Stimulated activated CD8-positive, alpha-beta memory T cell treated with anti-CD3 and anti-CD28 coated beads, Interleukin-15, amount 100 ng/mL, for 4 hours (primary cell): ENCODE measurements at places on chromosomes 13 and 19.

- no peak for DNase-seq
These were observed 2.1 kb downstream of the CSNK1G2 start for GRCh38 chr19:1942934-1943555.

DNA sequence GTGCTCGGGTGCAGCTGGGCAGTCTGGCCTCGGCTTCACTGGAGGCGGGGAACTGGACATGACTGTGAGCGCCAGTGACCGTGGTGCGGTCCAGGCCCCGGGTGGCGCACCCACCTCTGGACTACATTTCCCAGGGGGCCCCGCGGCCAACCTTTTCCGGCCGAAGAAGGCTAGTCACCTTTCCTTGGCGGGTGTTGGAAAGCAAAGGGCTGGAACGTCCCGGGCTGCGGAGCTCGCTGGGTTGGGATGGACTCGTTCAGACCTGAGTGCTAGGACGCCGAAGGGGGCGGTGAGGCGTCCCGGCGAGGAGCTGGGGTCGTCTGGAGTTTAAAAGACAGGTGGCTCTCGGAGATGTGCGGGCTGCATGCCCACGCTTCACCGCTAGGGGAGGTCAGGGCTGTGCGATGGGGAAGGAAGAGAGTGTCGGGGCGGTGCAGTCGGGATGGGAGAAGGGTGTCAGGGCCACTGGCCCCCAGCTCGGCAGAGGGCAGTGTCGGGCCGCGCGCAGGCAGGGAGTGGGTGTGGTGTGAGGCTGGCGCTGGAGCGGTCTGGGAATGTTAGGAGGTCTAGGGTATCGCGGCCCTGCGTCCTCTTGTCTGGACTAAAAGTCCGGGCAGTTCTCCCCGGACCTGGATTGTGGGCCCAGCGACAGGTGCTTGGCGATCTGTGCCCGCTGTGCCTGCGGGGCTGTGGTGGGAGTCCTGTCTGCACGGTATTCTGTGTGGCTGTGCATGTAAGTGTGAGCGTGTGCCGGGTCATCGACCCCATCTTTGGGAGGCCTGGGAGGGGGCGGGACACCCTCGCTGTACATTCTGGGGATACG, 57.1 kb downstream of the ZNF568 start:
- peak; percentile 43 for DNase-seq

- DNase-seq = no peak
These were observed 1.5 kb upstream of the ECSIT start for GRCh38 chr19:11530432-11530831.

DNA sequence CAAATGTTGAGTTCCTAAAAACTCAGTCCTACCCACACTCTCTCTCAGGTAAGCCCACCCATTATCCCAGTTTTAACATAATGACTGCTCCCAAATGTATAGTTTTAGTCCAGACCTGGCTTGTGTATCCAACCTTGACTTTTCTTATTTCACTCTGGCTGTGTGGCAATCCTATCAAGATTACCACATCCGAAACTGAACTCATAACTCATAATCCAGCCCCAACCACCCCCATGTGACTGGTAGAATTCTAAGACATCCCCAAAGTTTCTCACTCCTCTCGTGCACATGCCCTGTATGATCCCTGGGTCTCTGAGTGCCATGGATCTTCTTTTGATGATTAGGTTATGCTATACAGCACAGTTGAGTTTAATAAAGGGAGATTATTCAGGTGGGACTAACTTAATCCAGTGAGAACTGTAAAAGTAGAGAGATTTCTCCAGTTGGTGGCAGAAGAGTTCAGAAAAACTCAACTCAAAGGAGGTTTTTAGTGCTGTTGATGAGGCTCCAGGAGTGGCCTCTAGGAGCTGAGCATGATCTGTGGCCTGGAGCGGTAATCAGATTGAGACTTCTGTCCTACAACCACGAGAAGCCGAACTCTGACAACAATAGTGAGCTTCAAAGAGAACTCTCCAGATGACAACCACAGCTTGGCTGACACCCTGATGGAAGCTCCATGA, 413.4 kb downstream of the ZNF536 start:
- no peak for DNase-seq

DNA sequence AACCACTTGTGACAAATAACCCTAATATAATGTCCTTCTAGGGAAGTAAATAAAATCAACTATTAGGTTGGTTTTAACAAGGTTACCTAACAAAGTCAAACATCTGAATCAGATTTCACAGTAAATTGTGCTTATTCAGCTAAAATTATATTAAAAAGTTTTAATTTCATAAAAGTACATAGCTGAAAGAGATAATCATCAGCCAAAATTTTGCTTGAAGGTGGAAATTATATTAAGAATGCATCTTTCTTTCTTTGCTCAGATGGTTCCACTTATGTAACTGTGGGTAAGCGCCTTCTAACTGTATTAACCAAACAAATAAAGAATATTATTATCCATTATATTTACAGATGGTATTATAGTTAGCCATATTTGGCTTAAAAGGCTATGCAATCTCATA, 2840.3 kb upstream of the PCDH20 start:
- no peak for DNase-seq

GRCh38 chr19:3065675-3066357, 3.5 kb upstream of the TLE5 start:
- DNase-seq = no peak

DNA sequence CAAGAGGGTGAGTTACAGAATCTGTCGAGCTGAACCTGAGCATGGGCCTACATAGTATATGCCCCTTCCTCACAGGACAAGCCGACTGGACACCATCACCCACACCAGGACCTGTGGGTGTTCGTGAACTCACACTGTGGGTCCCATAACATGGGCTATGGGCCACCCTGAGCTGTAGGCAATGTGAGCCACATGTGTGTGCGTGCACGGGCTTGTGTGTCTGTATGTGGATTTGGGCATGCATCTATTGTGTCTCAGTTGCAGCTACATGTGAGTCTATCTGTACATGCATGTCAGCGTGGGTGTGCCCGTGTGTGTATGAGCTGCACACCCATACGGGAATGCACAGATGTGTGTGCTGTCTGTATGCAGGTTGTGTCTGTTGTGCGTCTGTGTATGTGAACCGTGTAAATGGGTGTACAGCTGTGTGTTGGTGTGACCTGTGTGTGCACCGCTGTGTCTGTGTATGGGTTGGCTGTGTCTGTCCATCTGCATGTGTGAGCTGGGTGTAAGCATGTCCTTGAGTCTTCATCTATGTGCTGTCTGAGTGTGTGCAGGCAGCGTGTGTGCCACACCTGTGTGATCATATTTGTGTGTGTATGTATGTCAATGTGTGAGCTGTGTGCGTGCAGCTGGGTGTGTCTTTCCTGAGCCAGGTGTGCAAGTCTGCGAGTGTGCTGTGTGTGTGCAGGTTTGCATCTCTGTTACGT, 1.7 kb downstream of the NOTCH3 start:
- no peak for DNase-seq

DNA sequence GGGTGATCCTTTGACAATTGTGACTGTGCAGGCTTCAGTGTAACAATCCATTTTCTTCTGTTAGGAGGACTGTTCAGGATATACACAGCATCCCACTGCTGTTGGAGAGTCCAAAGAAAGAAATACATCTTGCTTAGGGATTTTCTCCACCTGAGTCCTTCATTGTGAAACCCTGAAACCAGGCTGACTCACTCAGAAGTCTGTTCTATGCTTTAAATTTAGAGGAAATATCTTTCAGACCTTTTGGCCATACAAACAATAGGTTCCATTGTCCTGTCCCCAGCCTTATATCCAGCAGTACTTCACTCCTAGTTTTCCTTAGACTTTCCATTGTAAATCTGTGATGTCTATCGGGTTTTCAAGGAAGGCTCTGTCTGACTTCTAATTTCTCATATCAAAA, 379.1 kb downstream of the SUCLA2 start:
- no peak for DNase-seq

GRCh38 chr13:67518785-67519184, 288.6 kb upstream of the PCDH9 start:
- no peak for DNase-seq

- peak; percentile 27 for DNase-seq
These were observed 1.9 kb downstream of the IFNL1 start for GRCh38 chr19:39297931-39298634.

DNA sequence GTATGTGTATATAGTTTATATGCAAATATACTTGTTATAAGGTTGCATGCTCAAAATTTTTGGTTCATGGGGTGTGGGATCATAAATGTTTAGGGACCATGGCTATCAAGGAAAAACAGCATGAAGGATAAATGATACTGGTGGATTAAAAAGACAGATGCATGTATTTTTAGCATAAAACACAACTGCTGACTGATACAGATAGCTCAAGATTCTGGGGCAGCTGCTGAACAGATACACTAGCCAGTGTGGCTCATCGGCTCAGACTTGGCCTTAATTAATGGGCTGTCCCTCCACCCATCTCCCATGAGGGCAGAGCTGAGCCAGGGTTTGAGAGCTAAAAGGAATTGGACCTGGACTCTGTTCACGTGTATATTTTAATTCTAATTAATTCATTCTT, 11.4 kb downstream of the ALOX5AP start:
- DNase-seq = no peak

GRCh38 chr19:10102787-10103236, 334 bp upstream of the ANGPTL6 start:
- no peak for DNase-seq

DNA sequence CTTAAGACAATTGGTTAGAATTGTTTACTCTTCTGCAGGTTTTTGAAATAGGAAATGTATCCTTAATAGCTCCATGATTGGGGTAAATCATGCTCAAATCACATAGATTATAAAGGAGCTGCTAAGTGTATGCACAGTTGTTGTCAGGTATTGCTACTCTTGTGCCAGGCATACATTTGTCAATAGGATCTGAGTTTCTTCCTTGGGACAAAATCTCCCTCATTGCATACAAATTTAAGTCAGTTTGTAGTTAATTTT, 109.3 kb upstream of the MLNR start:
- DNase-seq = no peak

DNA sequence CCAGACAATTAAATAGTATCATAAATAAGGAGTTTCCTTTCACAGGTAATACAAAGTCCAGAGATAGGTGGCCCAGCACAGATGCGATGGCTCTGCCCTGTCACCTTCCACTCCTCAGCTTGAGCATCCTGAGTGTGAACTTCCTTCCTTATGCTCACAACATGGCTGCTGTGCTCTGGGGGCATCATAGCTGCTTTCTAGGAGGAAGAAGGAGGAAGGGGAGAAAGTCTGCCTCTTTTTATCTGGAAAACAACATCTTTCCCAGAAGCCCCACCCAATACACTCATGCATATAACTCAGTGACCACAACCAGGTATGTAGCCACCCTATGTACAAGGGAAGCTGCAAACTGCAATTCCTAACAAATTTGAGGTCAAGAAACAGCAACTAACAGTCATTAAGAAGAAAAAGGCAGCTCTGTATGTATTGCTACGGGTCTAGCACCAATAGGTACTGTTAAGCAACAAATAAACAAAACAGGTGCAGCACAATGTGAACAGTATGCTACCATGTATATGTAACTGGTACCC, 201.2 kb upstream of the UBL3 start:
- DNase-seq = no peak

DNA sequence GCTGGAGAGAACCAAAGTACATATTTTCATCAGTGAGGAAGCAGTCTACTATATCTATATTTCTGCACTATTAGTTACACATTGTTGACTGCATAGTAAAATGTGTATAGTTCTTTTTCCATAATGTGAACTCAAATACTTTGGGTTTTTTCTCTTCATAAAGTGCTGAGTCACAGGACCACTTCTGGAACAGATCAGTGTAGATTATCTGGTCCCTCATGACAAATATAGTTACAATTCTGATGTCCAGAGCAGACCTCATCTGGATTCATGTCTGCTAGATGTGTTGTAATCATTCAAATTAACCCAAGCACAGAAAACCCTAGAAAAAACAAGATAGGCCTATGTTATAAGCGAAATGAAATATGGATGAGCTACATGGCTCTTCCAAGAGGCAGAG, 171.4 kb downstream of the SUCLA2 start:
- DNase-seq = no peak

DNA sequence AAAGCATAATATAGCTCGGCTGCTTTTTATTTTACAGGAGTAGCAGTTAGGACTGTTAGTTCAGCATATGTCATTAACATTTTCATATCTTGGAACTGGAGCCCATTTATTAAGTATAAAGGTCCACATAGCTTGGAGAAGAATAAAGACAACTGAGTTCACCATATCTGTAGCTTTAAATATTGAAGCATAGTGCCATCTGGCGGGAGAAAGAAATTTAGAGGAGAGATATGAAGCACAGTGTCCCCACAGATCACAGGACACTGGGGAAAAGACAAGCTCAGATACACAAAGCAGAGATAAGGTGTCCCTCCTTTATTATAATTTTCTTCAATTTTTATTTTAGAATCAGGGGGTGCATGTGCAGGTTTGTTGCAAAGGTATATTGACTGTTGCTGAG, 104.7 kb upstream of the FREM2 start:
- DNase-seq = no peak

DNA sequence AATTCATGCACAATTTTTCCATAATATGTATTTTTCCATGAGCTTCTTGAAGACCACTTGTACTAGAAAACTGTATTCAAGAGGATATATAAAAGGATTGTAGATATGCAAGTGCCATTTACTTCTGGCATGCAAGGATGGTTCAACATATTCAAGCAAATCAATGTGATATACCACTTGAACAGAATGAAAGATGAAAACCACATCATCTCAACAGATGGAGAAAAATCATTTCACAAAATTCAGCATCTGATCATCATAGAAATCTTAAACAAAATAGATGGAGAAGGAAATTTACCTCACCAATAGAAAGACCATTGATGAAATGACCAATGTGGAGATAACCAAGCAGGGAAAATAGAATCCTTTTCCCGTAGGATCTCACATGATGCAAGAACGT, 5.1 kb upstream of the ZNF816 start:
- DNase-seq = no peak

- no peak for DNase-seq
These were observed 2374.6 kb downstream of the PCDH9 start for GRCh38 chr13:64855506-64855905.

DNA sequence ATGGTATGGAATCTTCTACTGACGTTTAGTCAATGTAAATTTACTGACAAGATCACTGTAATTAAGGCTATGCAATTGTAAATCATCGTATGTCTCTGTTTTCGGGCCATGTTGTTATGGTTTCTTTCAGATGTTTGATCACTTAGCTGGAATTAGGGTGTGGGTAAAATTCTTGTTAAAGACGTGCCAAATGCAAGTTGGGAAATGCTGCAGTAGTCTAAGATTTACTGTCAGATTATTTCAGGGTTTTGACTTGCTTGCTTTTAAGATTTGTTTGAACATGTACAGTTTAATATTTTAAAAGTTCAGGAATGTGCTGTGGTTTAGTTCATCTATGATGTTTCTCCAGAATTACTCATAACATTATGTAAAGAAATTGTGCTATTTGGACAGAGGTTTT, 10.8 kb downstream of the NDFIP2 start:
- DNase-seq = no peak

- DNase-seq = peak; percentile 40
These were observed at the start of gene SLC25A23 for GRCh38 chr19:6459262-6460098. Gene SLC25A23, minus strand, starts transcription at chr19:6459792. Its CDS starts 164 bp downstream, at chr19:6459628.

DNA sequence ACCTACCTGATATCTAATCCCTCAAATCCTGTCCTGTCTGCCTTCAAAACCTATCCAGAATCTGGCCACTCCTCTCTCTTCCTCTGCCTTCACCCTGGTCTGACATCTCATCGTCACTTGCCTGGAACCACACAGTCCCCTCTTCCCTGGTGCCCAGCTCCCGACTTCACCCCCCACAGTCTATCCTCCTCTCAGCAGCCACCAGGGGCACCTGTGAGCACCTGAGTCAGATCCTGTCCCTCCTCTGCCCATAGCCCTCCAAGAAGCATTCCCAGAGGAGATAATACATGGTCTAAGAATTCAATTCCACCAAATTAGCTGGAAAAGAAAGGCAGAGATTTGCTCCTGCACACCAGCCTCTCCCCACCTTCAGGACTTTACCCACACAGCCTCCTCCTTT, 48.9 kb downstream of the ZNRF4 start:
- no peak for DNase-seq
